Stimulated activated naive CD4-positive, alpha-beta T cell treated with Interleukin-2 at 50 U/mL for 16 hours (primary cell): ENCODE measurements at places on chromosomes 3 and 15.

- no peak for DNase-seq
These were observed 78.4 kb downstream of the CCR1 start for GRCh38 chr3:46129588-46130272.

DNA sequence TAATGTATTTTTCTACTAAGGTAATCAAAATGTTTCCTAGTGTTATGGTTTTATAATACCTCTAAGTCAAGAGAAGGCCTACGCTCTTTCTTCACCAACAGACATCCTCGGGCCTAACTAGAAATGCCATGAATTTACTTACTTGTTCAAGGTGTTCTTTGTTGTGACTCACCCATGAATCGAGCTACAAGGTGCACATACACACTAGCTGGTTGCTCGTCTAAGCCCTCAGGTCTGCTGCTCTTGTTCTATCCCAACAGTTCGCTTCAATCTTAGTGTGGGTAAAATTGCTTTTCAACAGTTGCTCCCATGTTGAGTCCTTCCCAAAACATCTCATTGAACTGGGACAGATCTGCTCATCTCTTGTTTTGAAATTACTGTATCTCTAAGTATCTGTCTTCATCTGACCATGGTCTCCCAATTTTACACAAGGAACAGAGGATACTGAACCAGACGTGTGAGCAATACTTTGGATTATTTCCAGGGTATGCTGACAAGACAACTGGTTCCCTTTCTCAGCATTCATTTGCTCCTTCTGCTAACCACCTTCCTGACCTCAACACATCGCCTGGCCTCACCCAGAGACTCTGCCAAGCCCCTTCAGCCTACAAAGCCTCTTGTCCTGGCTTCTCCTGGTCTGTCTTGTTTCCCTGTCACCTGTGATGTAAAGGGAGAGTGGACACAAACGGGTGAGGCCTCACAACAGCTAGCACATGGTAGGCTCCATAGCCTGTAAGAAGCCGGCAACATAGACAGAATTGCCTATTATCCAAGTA is 84.2 kb downstream of the NEDD4 start:
- no peak for DNase-seq

- DNase-seq: no peak
These were observed 597.9 kb upstream of the TBL1XR1 start for GRCh38 chr3:177795216-177795615.

- DNase-seq: no peak
These were observed 9.6 kb downstream of the TGM4 start for GRCh38 chr3:44883999-44884431.

GRCh38 chr3:188559072-188559429 is 405.1 kb downstream of the LPP start:
- DNase-seq: no peak

- DNase-seq: no peak
These were observed 349.6 kb downstream of the ZIC1 start for GRCh38 chr3:147758771-147759170.

DNA sequence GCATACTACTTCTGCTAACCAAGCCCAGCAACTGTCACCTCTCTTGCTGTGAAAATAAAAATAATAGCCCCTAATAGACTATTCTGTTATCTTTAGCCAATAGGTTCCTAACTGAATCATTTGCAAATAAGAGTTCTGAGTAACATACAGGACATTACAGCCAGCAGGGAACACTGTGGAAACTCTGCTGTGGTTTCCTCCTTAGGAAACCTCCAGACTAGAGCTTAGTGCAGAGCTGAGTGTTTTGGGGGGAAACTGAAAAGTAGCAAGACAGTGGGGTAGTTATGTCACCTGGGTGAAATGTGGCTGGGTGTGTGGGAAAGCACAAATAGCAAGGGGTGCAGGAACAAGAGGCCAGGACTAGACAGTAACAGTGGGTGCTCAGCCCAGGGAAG is 32.4 kb downstream of the DZIP1L start:
- DNase-seq: no peak

- DNase-seq: no peak
These were observed 311.1 kb downstream of the ZPLD1 start for GRCh38 chr3:102745881-102746280.

DNA sequence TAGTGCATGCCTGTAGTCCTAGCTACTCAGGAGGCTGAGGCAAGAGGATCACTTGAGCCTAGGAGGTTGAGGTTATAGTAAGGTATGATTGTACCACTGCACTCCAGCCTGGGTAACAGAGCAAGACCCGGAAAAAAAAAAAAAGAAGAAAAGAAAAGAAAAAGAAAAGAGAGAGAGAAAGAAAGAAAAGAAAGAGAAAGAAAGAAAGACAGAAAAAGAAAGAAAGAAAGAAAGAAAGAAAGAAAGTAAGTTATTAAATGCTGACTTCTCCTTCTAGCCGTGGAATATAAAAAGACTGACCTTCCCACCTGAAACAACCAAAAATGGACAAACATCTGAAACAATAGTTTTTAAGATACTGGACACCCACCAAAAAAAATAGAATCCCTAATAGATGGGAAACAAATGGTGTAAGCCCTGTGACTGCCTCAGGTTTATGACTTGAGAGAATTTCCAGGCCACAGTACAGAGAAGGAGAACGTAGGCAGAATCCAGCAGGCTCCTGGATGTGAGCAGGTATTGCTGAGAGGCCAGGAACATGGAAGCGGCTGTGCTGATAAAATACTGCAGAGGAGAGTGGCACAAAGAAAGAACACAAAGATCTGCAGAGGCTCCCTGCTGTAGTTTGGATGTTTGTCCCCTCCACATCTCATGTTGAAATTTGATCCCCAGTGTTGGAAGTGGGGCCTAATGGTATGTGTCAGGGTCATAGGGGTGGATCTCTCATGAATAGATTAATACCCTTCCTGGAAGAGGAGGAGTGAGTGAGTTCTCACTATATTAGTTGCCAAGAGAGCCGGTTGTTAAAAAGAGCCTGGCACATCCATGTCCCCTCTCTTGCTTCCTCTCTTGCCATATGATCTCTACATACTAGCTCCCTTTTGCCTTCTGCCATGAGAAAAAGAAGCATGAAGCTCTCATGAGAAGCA is 41.8 kb upstream of the PRSS50 start:
- no peak for DNase-seq

DNA sequence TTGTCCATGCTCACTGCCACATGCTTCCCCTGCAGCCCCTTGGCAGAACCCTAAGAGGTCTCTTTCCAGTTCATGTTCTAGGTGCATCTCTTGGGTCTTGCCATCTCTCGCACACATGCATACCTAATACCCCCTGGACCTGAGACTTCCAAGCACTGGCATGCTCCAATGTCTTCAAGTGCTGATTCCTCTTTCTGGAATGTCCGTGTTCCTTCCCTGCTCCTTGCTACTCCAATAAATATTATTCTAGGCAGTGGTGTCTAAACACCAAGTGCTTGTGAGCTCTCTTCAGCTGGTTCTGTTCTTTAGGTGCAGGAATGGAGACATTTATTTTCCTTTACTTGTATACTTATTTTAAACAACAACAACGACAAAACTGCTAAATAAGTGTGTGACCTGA is 370.1 kb downstream of the LPP start:
- DNase-seq: no peak

DNA sequence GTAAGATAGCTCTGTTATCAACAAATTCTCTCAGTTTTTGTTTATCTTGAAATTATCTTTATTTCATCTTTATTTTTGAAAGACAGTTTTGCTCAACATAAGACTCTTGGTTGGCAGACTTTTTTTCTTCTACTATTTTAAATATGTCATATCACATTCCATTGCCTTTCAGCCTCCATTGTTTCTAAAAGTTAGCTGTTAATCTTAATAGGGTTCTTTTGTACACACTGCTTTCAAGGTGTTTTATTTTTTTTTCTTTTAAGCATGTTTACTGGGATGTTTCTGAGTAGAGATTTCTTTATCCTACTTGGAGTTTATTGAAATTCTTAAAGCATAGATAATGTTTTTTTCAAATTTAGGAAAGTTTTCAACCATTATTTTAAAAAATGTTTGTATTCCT is 294.6 kb downstream of the STXBP5L start:
- DNase-seq: no peak

DNA sequence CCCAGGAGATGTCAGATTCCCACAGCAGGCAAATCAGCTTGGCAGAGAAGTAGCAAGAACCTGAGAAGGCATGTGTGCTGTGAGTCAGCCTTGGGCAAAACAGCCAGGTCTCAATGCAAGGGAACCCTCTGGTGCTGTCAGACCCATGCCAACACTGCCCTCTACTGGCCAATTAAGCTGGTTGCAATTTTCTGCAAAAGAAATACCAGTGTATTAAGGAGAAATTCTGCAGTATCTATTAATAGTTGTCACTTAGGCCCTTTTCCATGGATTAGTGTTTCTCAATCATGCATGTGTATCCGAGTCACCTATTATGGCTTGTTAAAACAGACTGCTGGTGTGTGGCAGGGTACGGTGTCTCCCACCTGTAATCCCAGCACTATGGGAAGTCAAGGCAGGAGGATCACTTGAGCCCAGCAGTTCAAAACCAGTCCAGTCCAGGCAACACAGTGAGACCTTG is 26.2 kb downstream of the MAP4 start:
- peak; percentile 62 for DNase-seq

- DNase-seq: no peak
These were observed 16.6 kb downstream of the SLC4A7 start for GRCh38 chr3:27467545-27467944.

- no peak for DNase-seq
These were observed 182.2 kb downstream of the WDR76 start for GRCh38 chr15:44009038-44009437.

DNA sequence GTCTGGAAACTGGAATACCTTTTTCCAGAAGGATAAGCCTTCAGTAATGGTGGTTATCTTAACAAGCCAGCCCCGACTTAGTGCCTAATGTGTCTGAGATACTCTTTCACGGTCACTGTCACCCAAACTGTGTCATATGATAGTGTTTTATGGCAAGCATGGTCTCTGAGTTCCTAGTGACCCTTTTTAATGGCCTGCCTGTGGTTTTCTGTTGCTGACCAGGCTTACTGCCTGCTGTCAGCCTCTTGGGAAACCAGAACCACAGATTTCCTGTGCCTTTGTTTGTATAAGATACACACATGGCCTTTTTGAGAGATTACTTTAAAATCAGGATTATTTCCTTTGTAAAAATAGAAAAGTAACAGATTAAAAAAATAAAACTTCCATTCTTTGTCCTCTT is 22.4 kb downstream of the HPS3 start:
- DNase-seq: no peak

GRCh38 chr3:18369551-18370185 is 55.5 kb downstream of the SATB1 start:
- no peak for DNase-seq

- DNase-seq: no peak
These were observed 15.4 kb downstream of the DPH3 start for GRCh38 chr3:16249336-16249735.

- no peak for DNase-seq
These were observed 687.9 kb downstream of the MECOM start for GRCh38 chr3:168975576-168975975.
